ENCODE measurements at places on chromosomes 13 and 19.

- DNase-seq, result no peak
Measured at GRCh38 chr13:74103970-74104555, 30.1 kb downstream of the KLF12 start.

DNA sequence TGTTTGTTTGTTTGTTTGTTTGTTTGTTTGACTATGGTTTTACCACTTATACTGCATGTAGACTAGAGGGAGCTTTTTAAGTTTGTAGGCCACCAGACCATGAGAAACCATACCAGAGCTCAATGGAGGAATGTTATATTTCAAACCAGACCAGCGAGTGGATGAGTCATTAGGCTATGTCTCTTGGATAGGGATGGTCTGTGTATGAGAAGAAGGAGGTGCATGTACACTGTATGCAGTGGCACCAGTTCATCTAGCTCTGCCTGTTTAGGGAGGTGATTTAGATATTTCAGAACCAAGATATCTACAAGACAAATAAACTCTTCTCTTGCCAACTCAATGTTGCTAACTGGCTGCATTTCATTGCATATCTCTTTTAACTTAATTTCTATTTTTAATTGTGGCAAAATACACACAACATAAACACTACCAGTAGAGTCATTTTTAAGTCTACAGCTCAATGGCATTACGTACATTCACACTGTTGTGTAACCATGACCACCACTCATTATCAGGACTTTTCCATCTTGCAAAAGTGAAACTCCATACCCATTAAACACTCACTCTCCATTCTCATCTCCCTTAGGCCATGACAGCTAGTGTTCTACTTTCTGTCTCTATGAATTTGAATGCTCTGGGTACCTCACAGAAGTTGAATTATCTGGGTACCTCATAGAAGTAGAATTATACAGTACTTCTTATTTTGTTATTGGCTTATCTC lies 29.2 kb downstream of the SYDE1 start:
- peak; percentile 74 for DNase-seq

GRCh38 chr19:39104186-39104596 lies 20.0 kb downstream of the ACP7 start:
- DNase-seq, result no peak

DNA sequence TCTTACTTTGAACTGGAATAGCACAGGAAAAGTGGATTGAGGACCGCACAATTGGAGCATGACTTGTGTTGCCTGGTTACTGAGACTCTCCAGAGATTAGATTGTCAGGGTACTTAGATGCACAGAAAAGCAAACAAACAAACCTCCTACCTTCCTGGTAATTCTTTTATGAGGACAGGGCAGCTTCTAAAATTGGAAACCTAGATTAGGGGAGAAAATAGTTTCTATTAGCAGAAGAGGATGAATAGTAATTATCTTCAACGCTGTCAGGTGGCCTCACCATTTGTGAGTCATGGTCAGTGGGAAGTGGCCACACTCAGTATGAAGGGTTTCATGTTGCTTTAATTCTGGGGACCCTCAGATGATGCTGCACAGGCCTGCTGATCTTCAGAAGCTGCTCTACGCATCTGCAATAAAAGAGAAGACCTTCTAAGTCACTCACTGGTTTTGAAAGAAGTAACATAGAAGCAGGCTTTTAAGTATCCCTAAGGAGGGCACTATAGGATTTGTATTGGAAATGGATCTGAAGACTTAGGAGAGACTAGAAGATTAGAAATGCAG lies 106.8 kb downstream of the LACC1 start:
- DNase-seq, result no peak

DNA sequence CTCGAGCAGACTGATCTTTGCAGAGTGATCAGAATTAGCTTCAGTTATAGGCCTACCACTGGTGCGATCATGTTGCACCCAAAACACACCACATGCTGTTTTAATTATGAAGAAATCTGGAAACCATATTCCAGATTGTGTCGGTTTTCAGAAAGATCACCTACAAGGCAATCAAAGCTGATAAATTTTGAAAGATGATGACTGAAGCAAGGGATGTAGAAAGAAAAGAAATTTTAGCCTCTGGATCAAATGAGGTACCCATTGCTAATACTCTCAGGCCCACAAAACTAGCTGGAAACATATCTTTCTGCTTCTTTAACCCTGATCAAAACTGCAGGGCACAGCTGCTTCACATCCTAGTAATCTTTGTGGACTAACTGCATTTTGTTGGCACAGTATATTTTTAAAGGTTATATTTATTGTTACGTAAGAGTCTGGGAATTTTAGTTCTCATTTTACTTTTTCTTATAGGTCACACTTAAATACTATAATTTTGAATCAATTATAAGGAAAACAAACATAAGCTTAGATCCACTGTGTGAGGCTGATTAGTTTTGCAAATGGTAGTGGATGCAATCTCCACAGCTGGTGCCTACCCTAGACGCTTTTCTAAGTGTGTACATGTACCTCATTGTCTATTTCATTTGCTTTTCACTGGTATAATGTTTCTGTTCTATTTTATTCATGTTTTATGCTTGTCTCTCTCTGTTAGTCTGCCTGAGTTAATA lies 150.9 kb downstream of the RGCC start:
- no peak for DNase-seq

- DNase-seq, result no peak
Measured at GRCh38 chr19:43599635-43600295, 3.4 kb downstream of the ZNF576 start.

DNA sequence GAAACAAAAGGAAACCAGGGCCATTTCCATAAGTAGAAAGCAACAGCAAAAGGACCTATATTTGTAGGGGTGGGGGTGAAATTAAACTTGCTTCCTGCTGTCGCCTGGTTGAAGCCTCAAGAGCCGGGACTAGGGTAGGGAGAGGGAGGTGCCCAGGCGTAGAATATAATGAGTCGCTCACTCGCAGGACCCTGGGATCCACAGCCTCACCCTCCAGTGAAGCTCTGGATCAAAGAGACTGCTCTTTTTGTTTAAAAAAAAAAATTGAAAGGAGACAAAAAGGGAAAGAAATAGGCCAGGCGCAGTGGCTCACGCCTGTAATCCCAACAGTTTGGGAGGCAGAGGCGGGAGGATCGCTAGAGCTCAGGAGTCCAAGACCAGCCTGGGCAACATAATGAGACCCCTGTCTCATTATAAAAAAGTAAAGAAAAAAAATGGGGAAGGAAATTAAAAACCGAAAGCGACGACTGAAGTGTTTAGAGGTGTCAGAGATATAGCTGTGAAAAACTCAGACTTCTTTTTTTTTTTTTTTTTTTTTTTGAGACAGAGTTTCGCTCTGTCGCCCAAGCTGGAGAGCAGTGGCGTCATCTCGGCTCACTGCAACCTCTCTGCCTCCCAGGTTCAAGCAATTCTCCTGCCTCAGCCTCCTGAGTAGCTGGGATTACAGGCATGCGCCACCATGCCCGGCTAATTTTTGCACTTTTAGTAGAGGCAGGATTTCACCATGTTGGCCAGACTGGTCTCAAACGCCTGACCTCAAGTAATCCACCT lies 10.9 kb upstream of the ADGRE5 start:
- no peak for DNase-seq

DNA sequence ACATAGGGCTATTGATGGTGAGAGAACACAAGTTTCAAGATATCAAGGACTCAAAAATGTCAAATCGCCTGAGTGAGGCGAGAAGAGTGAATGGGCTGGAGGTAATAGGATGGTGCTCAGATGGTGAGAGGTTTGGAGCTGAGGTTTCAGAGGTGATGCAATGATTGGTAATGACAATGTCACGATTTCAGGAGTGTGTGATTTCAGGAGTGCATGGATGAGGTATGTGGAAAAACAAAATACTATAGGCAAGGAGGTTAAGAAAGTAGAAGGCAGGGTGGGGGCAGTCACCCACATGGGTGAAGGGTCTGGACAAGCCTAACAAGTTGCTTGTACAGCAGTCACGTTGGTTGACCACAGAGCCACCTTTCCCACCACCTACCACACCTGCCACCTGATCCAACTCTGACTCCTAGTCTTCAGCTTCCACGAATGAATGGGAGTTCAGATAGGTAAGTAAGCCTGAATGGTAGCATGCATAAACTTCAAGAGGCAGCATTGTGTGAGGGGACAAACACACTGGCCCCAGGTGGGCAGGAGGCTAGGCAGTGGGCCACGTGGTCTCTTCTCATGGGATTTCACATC lies 71.5 kb downstream of the RUBCNL start:
- no peak for DNase-seq

DNA sequence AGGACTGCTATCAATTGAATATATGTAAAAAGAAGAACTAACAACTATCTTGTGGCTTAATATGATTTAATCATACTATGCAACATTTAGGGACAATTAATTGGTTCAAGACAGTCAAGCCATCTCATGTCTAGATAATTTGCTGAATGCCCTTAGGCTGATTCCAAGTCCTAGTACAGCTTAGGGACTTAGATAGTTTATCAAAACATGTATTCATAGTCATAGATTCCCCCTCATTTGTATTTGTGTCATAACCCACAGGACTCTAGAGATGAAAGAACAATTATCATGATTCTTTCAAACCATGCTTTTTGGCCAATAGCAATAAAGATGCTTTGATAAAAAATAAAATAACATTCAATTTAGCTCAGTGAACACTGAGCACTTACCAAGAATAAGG lies 607.6 kb downstream of the SLITRK1 start:
- no peak for DNase-seq

DNA sequence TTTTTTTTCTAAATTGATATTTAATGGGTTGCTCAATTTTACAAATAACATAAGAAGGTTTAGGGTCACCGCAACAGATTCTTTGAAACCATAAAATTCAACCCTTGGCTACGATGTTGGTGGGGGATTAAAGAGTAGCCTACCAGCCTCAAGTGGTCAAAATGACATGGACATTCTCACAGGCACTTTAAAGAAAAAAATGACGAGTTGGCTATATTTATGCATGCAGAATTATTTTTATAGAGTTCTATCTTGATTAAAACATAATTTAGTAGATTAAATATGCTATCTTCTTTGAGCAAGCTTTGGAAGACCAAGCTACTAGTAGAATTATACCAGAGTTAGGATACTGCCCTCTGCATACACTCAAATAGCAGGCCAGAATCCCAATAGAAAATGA lies 293.0 kb downstream of the DCT start:
- DNase-seq, result no peak

GRCh38 chr19:45920458-45920857 lies 5.9 kb upstream of the NANOS2 start:
- no peak for DNase-seq

GRCh38 chr19:56141417-56141993 lies 418 bp downstream of the ZNF444 start:
- no peak for DNase-seq

- no peak for DNase-seq
Measured at GRCh38 chr13:47004540-47004939, 107.7 kb upstream of the HTR2A start.

- DNase-seq, result no peak
Measured at GRCh38 chr13:31588893-31589292, 150.4 kb upstream of the RXFP2 start.

GRCh38 chr19:3826163-3826562 lies 40.0 kb upstream of the MATK start:
- no peak for DNase-seq

- no peak for DNase-seq
Measured at GRCh38 chr13:41557719-41558118, 100.4 kb downstream of the RGCC start.

DNA sequence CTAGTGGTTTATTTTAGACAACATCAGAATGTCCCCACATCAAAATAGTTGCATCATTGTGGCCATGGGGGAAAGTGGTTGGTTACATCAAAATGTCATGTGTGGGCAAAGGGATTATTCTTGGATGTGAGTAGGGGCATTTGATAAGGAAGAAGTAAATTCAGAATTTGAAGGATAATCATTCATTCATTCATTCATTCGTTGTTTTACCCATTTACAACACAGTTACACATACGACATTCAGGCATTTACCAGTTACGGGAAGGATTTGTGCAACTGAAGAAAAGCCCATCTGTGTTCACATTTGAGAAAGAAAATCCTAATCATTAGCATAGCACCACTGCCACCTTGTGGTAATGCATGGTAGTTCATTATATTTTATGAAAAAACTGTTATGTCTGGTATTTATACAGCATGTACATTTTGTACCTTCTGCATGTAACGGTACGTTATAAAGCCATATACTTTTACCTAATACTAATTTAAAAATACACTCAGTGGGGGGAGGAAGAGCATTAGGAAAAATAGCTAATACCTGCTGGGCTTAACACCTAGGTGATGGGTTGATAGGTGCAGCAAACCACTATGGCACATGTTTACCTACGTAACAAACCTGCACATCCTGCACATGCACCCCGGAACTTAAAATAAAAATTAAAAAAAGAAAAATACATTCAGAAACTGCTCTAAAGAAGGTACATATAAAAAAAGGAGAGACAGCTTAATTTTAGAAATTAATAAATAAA lies 62.1 kb downstream of the DGKH start:
- peak; percentile 74 for DNase-seq

GRCh38 chr13:67515895-67516294 lies 285.8 kb upstream of the PCDH9 start:
- DNase-seq, result peak; percentile 23

DNA sequence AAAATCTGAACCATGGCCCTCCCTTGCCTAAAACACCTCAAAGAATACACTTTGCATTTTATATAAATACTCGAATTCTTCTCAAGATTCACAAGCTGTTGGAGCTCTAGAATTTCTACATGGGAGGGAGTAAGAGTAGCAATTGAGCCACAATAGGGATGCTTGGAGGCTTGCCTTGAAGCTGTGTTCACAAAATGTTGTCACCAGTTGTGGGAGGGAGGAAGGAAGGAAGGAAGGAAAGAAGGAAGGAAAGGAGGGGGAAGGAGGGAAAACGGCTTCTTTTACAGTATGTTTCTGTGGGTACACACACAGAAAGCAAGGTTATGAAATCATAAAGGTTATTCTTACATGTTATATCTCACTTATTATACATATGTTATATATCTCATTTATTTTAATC lies 128.6 kb upstream of the PEG3 start:
- no peak for DNase-seq

DNA sequence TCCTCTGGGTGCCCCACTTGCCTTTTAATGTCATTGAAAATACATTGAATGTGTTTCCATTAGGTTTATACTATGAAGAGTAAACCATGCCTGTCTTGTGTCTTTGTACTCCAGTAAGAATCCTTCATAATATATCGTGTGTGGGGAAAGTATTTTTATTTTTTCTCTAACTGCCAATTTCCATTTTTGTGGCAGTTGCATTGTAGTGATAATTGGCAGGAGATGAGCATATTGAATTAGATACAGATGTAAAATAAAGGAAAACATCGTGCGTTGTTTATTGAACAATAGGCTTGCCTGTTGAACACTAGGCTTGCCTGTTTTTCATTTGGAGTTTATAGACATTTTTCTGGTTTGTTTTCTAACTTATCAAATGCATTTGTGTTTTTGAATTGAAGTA lies 218.8 kb downstream of the NBEA start:
- DNase-seq, result no peak

GRCh38 chr13:36666477-36667229 lies 7.2 kb upstream of the SERTM1 start:
- DNase-seq, result no peak

GRCh38 chr19:33350538-33351309 lies 22.8 kb upstream of the CEBPG start:
- no peak for DNase-seq

- no peak for DNase-seq
Measured at GRCh38 chr13:35191883-35192282, 249.8 kb downstream of the NBEA start.

Measured in fibroblast of skin of back (primary cell).